Activated B cell treated with CpG ODN at 0.5 μM for 24 hours (primary cell): ENCODE measurements at places on chromosomes 11 and 22.

GRCh38 chr11:91086028-91086427, 863.2 kb upstream of the CHORDC1 start:
- H3K27ac ChIP-seq: no peak overlapping the region
- no peaks in the 10 kb centered on the region for H3K36me3 ChIP-seq
- DNase-seq: no peak

DNA sequence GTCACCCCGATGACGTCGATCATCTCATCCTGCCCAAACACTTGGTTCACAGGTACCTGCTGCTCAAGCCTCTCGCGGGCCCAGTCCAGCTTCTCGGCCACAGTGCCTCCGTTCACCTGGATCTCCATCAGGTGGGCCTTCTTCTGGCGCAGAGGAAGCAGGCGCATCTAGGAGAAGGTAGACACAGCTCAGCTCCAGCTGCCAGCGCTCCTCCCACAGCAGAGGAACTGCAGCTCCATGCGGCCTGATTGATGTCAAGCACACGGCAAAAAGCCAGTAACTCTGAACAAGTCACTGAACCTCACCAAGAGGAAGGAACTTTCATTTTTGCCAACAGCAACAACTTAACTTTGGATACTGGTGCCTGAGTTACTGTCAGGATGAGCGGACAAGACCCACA, 4.0 kb downstream of the RPL3 start:
- H3K4me1 ChIP-seq: peaks cover 51% of the 10 kb centered on the region
- no peak overlapping the region for H3K4me3 ChIP-seq
- H3K27ac ChIP-seq: peak overlapping the region; percentile 53
- H3K27me3 ChIP-seq: no peaks in the 10 kb centered on the region
- no peak for DNase-seq

DNA sequence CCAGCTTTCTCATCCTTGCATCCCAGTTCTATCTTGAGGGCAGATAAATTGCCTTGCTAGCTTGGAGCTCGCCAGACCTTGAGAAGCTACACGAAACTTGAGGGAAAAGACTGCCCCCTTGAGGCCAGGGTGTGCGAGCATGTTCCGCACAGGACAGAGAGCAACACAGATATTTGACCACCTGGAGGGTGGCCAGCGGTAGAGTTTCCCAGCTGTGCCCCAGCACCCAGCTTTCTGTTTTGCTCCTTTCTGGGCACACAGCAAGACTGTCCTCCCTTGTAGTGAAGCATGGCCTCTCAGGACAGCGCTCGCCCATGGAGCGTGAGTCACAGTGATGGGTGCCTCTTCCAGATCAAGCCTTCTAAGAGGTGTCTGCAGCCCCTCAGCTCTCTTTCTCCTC, 23.5 kb downstream of the SPATA19 start:
- no peak overlapping the region for H3K27ac ChIP-seq
- H3K4me1 ChIP-seq: no peaks in the 10 kb centered on the region
- H3K27me3 ChIP-seq: no peaks in the 10 kb centered on the region
- H3K36me3 ChIP-seq: no peaks in the 10 kb centered on the region
- DNase-seq: no peak

DNA sequence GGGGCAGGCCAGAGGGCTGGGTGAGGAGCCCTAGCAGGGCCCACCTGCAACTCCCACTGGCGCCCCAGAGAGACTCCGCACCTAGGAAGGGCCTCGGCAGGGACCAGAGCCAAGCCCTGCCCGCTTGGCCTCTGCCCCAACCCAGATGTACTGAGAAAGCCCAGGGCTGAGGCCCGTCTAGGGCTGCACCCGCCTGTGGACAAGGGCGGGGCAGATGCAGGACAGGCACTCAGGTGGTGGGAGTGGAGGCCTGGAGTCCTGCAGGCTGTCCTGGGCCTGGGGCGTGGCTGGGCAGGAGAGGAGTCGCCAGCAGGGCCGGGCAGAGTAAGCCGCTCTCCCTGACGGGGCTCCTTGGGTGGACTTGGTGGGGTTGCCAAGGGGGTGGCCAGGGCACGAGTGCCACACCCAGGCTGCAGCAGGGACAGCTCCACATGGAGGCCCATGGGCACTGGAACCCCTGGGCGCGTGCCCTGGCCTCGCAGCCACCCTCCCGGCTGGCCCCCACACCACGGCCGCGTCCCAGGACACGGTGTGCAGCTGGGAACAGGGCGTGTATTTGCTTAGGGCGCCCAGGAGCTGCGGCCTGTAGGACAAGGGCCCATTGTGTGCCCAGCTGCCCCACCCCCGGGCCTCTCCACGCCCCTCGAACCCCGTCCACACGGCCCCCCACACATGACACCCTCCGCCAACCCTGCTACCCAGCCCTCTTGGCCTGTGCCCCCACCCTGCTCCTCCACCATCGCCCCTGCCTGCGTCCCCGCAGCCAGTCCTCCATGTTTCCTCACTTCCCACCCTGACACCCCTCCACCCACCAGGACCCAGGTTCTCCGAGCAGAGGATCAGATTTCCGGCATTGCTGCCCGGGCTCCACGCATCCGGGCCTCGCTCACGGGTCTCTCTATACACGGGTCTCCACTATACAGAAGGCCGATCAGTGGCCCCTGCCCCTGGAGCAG, 11.3 kb upstream of the PIM3 start:
- no peak for DNase-seq
- H3K4me3 ChIP-seq: no peak overlapping the region
- H3K27ac ChIP-seq: no peak overlapping the region

GRCh38 chr22:49208004-49208402, 619.7 kb downstream of the BRD1 start:
- no peaks in the 10 kb centered on the region for H3K27me3 ChIP-seq
- H3K36me3 ChIP-seq: no peaks in the 10 kb centered on the region
- H3K4me1 ChIP-seq: no peaks in the 10 kb centered on the region

- peaks cover 5% of the 10 kb centered on the region for H3K4me1 ChIP-seq
- no peak for DNase-seq
- no peaks in the 10 kb centered on the region for H3K36me3 ChIP-seq
Measured at GRCh38 chr11:61550665-61551227, 30.1 kb downstream of the SYT7 start.

DNA sequence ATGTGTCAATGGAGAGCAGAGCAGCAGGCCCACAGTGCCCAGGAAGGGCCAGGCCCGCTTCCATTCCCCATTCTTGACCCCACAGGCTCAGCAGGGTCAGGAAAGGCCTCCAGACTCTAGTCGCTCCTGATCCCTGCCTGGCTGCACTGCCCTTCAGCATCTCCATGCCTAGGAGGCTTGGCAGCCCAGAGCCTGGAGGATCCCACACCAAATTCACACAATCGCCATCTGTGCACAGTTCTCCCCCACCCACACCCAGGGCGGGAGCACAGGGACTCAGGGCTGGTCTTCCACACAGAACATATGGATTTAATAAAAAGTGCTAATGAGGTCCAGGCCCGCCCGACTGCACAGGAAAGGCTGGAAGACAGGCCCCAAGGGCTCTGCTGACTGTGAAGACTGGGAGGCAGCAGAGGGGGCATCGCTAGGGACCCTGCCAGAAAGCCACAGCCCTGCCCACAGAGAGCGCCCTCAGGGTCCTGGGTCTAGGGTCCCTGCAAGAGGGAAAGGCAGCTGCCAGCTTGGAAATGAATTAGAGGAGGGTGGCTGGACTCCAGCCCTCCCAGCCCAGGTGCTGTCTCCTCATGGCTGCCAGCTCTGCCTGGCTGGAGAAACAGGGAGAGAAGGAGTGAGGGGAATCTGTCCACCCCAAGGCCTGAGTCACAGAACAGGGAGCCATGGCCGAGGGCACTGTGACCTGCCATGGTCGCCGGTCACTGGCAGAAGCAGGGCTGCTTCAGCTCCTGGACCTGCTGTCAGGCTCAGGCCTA, 39.7 kb downstream of the DKK3 start:
- peaks cover 11% of the 10 kb centered on the region for H3K27me3 ChIP-seq
- H3K4me1 ChIP-seq: no peaks in the 10 kb centered on the region
- H3K36me3 ChIP-seq: no peaks in the 10 kb centered on the region

GRCh38 chr22:46361826-46362202, 26.3 kb downstream of the TRMU start:
- no peak overlapping the region for H3K4me3 ChIP-seq
- no peak for DNase-seq
- H3K27me3 ChIP-seq: no peaks in the 10 kb centered on the region

DNA sequence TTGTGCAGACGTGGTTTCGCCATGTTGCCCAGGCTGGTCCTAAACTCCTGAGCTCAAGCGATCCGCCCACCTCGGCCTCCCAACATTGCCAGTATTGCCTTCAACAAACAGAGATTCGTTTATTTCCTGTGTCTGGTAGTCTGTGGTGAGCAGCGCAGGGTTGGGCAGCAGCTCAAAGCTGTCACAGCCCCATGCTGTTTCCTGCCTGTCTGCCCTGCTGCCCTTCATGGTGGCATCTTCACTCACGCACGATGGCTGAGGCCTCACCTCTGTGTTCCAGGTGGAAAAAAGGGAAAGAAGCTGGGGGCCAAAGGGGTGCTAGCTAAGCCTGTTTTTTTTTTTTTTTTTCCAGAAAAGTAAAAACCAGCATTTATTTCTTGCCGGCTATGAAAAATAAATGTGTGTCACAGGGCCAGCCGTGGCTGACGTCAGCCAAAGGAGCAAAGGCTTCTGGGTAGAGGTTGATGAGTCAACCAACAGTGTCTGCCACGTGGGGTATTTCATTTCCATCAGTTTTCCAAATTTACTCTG, 28.8 kb downstream of the TBC1D22A start:
- H3K27ac ChIP-seq: peak overlapping the region; percentile 94
- H3K27me3 ChIP-seq: no peaks in the 10 kb centered on the region
- H3K4me1 ChIP-seq: peaks cover 57% of the 10 kb centered on the region
- H3K36me3 ChIP-seq: peaks cover 67% of the 10 kb centered on the region
- peak overlapping the region; percentile 78 for H3K4me3 ChIP-seq
- no peak for DNase-seq

GRCh38 chr22:49961601-49962011, 1.0 kb downstream of the PIM3 start:
- peak overlapping the region; percentile 91 for H3K4me3 ChIP-seq
- no peaks in the 10 kb centered on the region for H3K27me3 ChIP-seq
- DNase-seq: no peak
- H3K4me1 ChIP-seq: peaks cover 50% of the 10 kb centered on the region

GRCh38 chr11:115430345-115430744, 73.9 kb downstream of the CADM1 start:
- H3K4me3 ChIP-seq: no peak overlapping the region
- H3K4me1 ChIP-seq: no peaks in the 10 kb centered on the region
- H3K27ac ChIP-seq: no peak overlapping the region
- no peaks in the 10 kb centered on the region for H3K27me3 ChIP-seq
- DNase-seq: no peak
- H3K36me3 ChIP-seq: no peaks in the 10 kb centered on the region

GRCh38 chr11:6824136-6824823, 21.2 kb upstream of the OR10A5 start:
- H3K27ac ChIP-seq: no peak overlapping the region
- no peaks in the 10 kb centered on the region for H3K36me3 ChIP-seq
- no peaks in the 10 kb centered on the region for H3K4me1 ChIP-seq
- no peak overlapping the region for H3K4me3 ChIP-seq
- H3K27me3 ChIP-seq: peaks cover 3% of the 10 kb centered on the region

DNA sequence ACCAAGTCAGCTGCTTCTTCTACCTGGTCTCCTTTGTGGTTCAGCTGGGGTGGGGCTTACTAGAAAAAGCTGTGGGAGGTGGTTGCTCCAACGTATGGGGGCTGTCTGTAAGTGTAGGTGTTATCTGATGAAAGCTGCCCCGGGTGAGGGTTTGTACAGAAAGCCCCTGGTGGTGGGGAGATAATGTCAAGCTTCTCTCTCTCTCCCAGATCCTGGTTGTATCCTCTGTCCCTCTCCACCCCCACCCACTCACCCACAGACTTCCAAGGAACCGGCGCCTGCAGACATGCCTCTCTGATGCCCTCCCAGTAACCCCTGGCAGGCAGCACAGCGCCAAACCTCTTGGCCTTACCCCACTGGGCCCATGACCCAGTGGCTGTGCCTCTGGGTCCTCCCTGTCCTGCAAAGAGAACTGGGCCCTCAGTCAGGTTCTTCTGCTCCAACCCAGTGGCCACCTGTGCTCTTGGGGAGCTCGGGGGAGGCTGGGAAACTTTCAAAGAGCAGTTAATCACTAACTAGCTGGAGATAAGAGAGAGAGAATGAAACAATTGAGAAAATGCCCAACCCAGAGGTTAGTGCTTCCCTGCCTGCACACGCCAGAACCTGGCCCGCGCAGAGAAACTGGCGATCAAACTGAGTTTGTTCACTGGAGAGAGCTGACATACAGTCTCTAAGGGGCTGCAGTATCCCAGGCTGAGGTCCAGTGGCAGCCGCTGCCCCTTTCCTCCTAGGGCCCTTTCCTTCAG, 20.4 kb upstream of the EHF start:
- H3K4me3 ChIP-seq: no peak overlapping the region
- H3K27ac ChIP-seq: no peak overlapping the region
- no peak for DNase-seq
- no peaks in the 10 kb centered on the region for H3K27me3 ChIP-seq
- H3K36me3 ChIP-seq: no peaks in the 10 kb centered on the region

- H3K27ac ChIP-seq: peak overlapping the region; percentile 73
- peaks cover 4% of the 10 kb centered on the region for H3K27me3 ChIP-seq
- peaks cover 11% of the 10 kb centered on the region for H3K4me1 ChIP-seq
- no peak for DNase-seq
Measured at GRCh38 chr22:36901411-36902142, 11.9 kb upstream of the CSF2RB start.

- no peaks in the 10 kb centered on the region for H3K4me1 ChIP-seq
- no peak for DNase-seq
- no peak overlapping the region for H3K4me3 ChIP-seq
Measured at GRCh38 chr22:33931406-33931805, 11.1 kb upstream of the LARGE1 start.

- peaks cover 5% of the 10 kb centered on the region for H3K27me3 ChIP-seq
- peak overlapping the region; percentile 84 for H3K27ac ChIP-seq
- peak; percentile 44 for DNase-seq
- no peaks in the 10 kb centered on the region for H3K36me3 ChIP-seq
- H3K4me1 ChIP-seq: peaks cover 72% of the 10 kb centered on the region
Measured at GRCh38 chr11:68370211-68371111, 58.1 kb downstream of the LRP5 start.

DNA sequence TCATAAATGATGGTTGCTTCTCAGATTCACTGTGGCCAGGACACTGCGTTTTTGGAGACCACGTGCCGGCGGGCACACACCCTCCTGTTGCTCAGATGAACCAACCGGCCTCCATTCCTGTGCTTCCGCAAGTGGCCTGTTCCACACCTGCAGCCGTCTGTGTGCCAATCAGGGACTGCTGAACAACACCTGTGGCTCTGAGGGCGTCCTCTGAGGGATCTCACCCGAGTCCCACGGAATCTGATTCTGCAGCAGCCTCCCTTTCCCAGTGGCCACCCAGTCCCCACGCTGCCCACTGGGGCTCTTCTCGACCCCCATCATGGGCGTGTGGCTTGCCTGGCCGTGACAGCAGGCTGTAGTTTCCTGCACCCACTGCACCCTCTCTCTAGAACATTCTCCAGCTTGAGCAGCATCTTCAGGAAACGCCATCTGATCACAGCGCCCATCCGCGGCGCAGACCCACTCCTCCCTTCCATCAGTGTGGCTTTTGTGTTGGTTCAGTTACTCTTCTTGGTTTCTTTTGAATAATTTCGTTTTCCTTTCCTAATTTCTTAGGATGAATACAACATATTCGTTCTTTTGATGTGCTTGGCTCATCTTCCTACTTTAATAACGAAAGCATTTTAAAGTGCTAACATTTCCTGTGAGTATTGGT, 100.3 kb upstream of the SLC22A12 start:
- no peaks in the 10 kb centered on the region for H3K36me3 ChIP-seq
- H3K4me1 ChIP-seq: peaks cover 18% of the 10 kb centered on the region
- H3K4me3 ChIP-seq: no peak overlapping the region
- peaks cover 14% of the 10 kb centered on the region for H3K27me3 ChIP-seq

- H3K36me3 ChIP-seq: peaks cover 66% of the 10 kb centered on the region
- H3K4me3 ChIP-seq: no peak overlapping the region
- DNase-seq: no peak
- no peaks in the 10 kb centered on the region for H3K4me1 ChIP-seq
- no peak overlapping the region for H3K27ac ChIP-seq
Measured at GRCh38 chr22:31852691-31853421, 91.5 kb upstream of the YWHAH start.
